ENCODE measurements at places on chromosomes 3 and 15. TPM values are rescaled to one million over a fixed set of nuclear protein-coding genes. Genes with fewer than 3 reads are reported as not detected.

GRCh38 chr3:160618878-160619277 is 53.5 kb upstream of the KPNA4 start:
- DNase-seq: peak; percentile 13

Gene CCR2
- not detected for total RNA-seq

Gene CHDH
- under 0.01 TPM for total RNA-seq

DNA sequence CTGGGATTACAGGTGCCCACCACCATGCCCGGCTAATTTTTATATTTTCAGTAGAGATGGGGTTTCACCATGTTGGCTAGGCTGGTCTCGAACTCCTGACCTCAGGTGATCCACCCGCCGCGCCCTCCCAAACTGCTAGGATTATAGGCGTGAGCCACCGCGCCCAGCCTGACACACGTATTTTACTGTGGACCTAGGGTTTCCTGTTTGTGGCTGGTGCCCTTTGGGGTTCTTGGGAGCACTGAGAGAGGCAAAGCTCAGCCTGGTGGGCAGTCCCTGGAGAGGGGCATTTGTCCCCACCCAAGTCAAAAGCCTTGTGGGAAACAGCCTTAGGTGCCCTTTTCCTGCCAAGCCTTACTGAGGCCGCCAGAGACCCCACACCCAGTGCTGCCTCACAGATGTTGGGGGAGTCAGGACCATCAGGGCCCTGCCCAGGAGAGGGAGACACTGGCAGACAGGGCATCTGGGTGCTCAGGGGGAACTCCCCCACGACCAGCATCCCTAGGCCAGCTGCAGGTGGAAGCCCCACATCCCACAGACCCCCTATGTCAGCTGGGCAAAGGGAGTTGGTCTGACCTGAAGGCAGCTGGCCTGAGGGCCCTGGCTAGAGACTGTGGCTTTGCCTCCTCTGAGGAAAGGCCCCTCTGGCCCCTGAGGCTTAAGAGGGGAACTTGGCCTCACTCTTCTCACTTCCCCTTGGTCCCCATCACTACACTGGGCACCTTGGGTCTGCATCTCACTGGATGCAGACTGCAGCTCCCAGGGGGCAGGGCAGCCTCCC is 35.1 kb downstream of the DNAH1 start:
- no peak for DNase-seq

- DNase-seq: no peak
Observed at GRCh38 chr15:51168700-51169099, 74.0 kb upstream of the TNFAIP8L3 start.

- DNase-seq: no peak
Observed at GRCh38 chr3:138157743-138158142, 17.0 kb downstream of the DBR1 start.

GRCh38 chr3:48306860-48307530 is 26.5 kb downstream of the SPINK8 start:
- DNase-seq: no peak
